Tibial nerve (tissue), 4 donors: ENCODE measurements at places on chromosomes 3 and 15.

DNA sequence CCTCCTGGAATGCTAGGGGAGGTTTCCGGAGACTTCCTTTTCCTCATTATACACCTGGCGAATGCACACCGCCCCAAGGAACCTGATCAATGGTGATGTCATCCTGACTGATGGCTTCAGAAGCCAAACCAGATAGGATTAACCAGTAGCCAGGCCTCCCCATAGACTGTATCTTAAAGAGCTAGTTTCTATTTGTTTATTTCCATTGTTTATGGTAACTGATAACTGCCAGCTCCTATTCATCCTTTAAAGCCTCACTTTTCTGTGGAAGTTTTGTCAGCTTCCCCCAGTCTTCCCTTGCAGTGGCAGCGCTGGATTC is at the start of gene MKRN2OS:
Gene MKRN2OS, minus strand, starts transcription at position 27 of the 319 bp plus-strand sequence. CDS start 35 bp downstream, outside the sequence.
- DNase-seq, result no peak

DNA sequence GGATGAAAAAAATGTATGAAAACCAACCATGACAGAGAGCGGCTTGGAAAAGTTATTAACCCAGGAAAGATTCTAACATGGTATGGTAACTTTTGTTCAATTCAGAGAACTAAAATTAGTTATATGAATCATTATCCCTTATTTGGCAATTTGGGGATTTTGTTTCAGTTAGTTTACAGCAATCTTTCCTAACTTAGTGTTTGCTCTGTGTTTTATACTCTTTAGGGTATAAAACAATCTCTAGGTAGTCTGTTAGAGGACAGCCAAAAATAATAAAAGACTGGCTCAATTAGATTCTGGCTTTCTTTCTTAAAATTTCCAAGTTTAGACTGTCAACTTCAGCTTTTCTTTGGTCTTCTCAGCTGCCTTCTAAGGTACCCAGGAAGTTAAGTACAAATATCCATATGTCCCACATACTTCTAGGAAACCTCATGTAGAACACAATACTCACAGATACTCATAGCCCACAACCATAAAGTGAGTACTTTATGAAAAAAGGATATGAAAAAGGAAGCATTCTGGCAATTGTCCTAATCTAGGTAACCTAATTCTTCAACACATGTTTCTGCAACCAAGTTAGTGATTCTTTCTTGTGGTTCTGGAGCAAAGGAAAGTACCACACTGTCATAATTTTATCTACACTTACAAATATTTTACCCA is 849.3 kb downstream of the ROBO1 start:
- no peak for DNase-seq

- no peak for DNase-seq
Measured at GRCh38 chr15:96072821-96073220, 257.7 kb upstream of the NR2F2 start.

- no peak for DNase-seq
Measured at GRCh38 chr3:151499168-151499567, 38.3 kb upstream of the IGSF10 start.

DNA sequence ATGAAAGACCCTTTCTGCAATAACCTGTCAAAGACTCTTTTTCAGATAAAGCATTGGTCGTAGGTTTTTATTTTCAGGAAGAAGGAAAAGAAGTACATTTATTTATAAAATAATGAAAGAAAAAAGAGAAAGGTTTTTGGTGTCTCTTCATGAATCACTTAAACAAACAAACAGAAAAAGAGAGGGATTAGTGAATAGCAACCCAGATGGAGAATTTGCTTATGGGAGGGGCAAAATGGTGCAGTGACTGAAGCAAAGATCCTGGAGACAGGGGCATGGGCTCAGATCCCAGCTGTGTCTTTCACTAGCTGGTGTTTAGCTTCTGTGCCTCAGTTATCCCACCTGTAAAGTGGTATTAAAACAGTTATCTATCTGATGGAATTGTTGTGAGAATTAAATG is 78.6 kb upstream of the PFN2 start:
- no peak for DNase-seq

GRCh38 chr3:177037241-177037640 is 160.0 kb downstream of the TBL1XR1 start:
- DNase-seq, result no peak

GRCh38 chr3:119311081-119311925 is 17.1 kb downstream of the ARHGAP31 start:
- DNase-seq, result no peak

DNA sequence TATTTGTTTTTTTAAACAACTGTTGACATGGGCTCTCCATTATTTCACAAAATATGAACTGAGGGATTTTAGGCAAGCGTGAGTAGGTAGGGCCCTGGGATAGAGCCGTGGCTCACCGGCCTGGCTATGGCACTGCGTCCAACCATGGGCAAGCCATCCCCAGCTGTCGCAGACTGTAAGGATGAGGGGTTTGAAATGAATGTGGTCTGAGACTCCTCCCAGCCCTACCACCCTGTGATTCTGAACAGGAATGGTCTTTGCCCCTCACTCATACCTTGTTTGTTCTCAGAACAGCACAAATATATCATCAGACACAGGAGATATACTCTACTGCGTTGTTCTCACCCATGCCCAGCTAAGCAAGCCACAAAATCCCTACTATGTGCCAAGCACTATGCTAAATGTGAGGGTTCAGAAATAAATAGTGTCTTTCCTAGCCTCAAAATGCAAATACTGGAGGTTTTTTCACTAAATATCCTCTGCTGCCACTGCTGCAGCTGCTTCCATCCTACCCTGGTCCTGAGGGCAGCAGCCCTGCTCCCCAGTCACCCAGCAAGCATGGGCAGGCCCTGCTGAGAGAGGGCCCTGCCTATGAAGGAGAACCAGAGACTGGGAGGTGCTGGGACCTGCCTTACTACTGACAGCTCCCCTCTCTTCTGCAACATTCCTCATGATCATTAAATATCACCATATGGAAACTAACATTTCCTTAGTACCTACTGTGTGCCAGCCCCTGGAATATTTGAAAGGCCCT is 102.8 kb downstream of the XXYLT1 start:
- DNase-seq, result no peak

DNA sequence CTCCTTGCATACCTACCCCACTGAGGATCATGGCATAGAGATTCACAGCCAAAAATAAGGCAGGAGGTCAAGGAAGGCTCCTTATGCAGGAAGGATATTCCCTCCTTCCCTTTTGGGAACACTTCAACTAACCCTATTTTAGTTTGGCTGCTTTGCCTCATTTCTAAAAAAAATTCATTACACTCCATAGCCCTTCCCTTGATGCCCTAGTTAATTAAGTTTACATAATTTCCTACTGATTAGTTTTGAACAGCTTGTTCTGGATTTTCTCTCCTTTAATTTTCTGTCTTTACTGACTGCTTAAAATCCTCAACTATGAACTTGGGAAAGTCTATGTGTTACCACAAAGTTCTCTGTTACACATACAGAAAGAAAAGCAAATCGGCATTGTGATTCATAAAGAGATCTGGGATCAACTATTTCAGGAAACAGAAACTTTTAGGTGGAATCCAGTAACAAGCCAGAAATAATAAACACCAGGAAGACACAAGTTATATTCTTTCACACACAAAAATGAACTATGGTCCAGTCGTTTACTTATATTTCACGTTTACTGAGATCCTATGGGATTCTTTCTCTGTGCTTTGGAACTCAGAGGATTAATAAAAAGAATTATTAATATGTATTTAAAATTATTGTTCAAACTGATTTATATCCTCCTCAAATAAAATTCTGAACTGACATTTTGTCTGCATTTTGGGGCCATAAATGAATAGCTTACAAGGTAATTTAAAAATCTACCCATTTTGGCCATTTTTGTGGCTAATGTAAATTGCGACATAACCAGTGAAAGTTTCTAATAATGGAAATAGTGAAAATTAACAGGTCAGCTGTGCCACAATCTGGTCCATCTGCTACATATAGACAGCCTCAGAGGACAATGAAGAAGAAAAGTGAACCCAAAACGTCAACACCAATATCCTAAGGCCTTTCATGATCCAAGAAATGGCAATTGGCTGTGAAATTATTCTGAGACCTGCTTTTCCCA is 113.8 kb downstream of the FRMD5 start:
- DNase-seq, result no peak

- no peak for DNase-seq
Measured at GRCh38 chr3:127923611-127924010, 8.6 kb downstream of the KBTBD12 start.

DNA sequence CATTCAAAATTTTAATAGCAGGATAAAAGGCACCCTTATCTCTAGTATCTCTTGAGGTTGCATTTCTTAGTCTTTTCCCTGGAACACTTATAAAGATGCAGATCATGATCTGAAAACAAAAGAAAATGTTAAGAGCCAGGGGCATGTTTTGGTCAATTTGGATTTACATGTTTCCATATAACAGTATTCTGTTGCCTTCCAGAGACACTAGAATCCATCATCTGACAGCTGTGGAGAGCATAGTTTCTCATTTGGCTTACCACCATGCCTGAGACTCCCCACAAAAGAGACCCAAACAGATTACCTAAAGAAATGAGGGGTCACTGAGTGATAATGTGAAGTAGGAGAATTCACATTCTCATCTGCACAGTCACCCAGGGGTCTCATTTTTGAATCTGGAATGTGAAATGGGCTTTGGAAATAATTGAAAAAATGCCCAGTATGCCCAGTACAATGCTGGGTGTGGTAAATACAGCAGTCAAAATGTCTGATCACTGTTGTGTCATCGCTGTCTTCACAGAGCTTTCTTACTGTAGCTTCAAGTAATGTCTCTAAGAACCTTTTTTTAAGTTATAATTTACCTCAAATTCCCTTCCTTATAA is 79.9 kb upstream of the ZBTB20 start:
- no peak for DNase-seq

DNA sequence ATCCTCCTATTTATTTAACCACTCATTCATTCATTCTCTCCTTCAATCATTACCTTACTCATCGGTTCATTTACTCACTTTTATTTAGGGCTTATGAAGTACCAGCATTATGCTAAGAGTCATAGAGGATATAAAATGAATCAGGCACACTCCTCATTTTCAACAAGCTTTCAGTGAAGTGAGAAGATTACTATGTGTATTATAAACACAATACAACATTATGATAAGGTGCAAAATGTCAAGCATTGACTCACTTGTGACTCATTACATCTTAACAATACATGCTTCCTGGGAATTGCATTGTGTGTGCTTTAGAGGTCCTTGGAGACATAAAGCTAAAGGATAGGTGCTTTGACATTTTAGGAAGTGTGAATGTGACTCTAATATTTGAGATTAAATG is 60.4 kb downstream of the PLAAT1 start:
- no peak for DNase-seq

GRCh38 chr3:70308760-70309159 is 3.7 kb downstream of the MDFIC2 start:
- DNase-seq, result no peak

DNA sequence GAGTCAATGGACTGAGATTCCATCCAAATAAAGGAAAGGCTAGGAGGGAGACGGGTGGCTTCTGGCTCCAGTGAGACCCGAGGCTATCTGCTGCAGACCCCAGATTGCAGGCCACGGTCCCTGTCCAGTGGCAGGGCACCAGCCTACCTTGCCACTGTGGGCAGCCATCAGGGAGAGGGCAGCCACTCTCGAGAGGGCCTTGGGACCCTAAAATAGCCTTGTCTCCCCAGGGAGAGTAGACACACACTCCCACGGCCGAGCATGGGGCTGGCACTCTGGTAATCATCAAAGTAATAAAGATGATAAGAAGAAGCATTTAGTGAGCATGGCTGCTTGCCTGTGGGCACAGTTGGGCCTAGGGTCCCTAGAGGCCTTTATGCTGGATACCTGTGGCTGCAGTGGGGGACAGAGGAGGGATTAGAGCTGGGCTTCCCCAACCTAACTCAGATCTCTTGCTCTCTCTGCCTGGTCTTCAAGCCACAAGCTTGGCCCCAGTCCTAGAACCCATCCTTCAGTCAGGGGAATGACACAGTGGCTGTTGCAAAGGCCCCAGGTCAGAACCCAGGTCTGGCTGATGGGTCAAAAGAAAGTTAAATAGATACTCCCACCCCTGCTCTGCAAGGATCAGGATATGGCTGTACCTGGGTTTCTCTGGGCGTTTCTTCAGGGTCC is 9.2 kb upstream of the VIPR1 start:
- DNase-seq, result no peak

DNA sequence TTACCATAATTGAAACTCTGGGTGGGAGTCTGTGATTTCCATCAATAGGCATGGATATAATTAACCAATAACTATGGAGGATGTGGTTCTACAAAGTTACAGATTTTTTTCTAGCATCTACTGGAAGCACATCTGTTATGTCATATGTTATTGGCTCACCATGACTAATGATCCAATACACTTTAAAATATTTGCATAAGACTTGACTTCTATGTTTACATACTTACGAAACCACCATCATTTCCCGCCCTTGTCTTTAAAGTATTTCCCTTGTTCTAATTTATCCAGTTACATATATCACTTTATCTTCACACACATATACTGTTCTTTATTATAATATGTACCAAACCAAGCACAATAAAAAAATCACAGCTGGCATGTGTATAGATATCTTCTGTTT is 380.3 kb upstream of the CBLB start:
- no peak for DNase-seq

DNA sequence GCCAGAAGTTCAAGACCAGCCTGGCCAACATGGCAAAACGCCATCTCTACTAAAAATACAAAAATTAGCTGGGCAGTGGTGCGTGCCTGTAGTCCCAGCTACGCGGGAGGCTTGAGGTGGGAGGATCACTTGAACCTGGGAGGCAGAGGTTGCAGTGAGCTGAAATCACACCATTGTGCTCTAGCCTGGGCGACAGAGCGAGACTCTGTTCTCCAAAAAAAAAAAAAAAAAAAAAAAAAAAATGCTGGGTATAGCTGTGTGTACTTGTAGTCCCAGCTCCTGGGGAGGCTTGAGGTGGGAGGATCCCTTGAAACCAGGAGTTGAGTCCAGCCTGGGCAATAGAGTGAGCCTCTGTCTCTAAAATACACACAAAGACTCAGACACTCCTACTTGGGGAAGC is 32.0 kb downstream of the PPP1R2 start:
- DNase-seq, result no peak

- no peak for DNase-seq
Measured at GRCh38 chr3:177250151-177250550, 52.9 kb upstream of the TBL1XR1 start.

GRCh38 chr3:38583688-38584087 is 65.8 kb downstream of the SCN5A start:
- no peak for DNase-seq

- DNase-seq, result no peak
Measured at GRCh38 chr3:29141197-29141917, 139.5 kb upstream of the RBMS3 start.

GRCh38 chr15:95169541-95170459 is 938.4 kb downstream of the MCTP2 start:
- DNase-seq, result peak; percentile 42
